Left cardiac atrium (tissue), 4 donors: ENCODE measurements at places on chromosomes 4 and X.

DNA sequence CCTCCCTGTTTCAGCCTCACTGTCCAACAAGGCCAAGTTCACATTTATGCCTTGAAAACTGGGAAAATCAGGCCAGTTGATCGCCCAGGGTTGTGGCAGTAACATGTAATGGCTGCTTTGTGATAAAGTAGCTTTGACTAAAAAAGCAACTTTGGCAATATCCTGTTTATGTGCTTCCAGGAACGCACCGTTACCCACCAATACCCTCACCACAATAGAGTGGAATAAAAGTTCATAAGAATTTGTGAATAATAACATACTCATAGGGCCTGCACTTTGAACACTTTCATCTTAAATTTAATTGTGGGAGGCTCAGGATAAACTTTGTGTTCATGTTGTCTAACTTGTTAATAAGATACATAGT, 80.7 kb upstream of the MAML3 start:
- DNase-seq: no peak

- no peak for DNase-seq
Observed at GRCh38 chr4:120692964-120693363, 229.6 kb downstream of the PRDM5 start.

- DNase-seq: no peak
Observed at GRCh38 chrX:28058901-28059300, 77.7 kb upstream of the DCAF8L1 start.

GRCh38 chr4:108035691-108036090, 46.0 kb downstream of the HADH start:
- no peak for DNase-seq

- DNase-seq: no peak
Observed at GRCh38 chrX:123698979-123699520, 33.8 kb downstream of the THOC2 start.

DNA sequence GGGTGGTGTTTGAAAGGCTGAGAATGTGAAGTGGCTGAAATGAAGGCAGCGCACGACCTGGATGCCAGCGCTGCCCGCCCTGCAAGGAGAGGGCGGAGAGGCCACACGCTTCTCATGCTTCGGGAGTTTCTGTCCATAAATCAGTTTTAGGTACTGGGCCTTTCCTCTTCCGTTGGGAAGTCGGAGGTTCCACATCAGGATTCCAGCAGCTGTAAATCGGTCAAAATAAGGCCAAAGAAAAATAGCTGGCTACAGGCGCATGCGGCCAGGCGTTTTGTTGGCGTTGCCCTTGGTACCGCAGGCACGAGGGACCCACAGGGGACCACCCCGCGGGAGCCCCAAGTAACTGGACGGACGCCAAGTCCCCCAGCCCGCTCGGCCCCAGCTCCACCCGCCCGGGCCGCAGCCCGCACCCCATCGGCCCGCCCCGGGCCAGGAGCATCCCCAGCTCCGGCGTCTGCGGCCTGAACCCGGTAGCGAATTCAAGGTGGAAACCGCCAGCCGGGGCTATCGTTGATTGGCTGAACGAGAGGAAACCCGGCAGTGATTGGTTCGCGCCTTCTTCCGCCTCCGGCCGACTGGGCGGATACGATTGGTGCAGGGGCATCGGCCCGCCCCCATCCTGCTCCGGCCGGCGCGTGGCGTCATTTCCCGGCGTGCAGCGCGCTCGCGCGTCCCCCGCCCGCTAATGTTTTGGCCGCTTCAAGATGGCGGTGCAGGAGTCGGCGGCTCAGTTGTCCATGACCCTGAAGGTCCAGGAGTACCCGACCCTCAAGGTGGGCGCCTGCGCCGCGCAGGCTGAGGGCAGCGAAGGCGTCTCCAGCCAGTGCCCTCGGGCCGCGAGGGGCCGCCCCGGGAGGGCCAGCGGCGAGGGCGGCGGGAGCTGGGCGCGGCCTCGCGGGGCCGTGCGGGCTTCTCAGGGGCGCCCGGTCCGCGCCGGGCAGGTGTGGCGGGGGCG, at the start of gene MAEA:
Gene MAEA (plus strand): TSS at position 685 of the 958 bp plus-strand sequence. CDS start 23 bp downstream, at position 708.
- peak; percentile 98 for DNase-seq

DNA sequence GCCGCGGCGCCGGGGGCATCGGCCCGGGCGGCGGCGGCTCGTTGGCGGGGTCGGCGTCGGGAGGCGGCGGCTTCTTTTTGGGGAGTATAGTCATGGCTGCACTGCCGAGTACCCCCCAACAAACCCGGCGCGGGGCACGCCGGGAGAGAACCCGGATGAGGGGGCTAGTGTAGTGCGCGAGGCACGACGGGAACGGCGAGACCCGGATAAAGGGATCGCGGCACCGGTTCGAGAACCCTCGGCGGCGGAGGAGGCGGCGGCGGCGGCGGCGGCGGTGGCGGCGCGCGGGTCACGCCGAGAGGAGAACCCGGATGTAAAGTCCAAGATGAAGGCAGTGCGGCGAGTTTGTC, at the start of gene OTUD5:
Gene OTUD5 (minus strand): TSS at position 131 of the 350 bp plus-strand sequence. CDS start 37 bp downstream, at position 94.
- DNase-seq: peak; percentile 69

- no peak for DNase-seq
Observed at GRCh38 chrX:38552721-38553120, 8.6 kb upstream of the TSPAN7 start.

DNA sequence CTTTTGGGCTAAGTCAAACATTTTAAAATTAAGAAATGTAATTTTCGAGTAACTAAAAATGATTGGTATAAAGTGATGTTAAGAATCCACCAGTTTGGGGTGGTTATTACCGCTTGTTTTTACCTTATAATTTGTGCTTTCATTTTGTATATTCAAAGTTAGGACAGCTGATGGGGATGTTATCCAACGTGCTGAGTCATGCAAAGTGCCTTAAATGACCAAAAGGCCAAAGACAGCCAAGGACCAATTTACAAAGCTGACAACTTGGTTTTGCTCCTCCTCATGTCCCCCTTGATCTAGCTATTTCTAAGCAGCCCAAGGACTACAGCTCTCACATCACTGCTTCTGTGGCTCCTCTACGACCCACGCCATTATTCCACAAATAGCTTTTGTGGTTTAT, 181.4 kb upstream of the PCDH7 start:
- no peak for DNase-seq

DNA sequence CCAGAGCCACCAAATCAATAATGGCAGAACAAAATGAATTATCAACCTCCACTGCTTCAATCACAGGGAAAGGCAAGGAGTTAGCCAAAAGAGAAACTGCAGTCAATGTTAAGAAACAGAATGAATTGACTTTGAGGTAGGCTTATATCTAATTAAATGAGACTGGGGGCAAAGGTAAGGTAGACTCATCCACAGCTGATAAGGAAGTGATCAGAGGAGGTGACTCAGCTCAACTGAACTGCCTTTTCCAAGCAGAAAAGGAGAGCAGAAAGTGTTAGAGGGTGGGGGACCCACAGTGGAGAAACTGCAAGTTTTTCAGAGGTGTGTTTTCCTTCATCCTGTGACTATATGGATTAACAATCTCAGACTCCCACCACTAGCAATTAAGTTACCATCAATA, 345.8 kb upstream of the PPARGC1A start:
- no peak for DNase-seq

DNA sequence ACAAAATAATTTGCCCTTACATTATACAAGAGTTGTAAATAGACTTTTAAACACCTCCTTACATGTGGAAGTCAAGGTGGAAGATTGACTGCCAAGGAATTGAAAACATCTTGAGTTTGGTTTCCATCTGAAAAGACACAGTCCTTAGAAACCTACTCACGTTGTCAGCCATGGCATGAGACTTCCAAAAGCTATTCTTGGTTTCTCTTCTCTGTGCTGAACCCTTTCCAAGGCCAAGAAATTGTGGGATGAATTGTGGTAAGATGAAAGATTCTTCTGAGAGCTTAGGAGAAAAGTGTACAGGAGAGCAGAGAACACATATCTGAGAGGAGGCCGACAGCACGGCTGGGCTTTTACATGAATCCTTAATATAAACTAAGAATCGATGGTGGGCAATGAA, 370.0 kb downstream of the FBXW7 start:
- DNase-seq: no peak

DNA sequence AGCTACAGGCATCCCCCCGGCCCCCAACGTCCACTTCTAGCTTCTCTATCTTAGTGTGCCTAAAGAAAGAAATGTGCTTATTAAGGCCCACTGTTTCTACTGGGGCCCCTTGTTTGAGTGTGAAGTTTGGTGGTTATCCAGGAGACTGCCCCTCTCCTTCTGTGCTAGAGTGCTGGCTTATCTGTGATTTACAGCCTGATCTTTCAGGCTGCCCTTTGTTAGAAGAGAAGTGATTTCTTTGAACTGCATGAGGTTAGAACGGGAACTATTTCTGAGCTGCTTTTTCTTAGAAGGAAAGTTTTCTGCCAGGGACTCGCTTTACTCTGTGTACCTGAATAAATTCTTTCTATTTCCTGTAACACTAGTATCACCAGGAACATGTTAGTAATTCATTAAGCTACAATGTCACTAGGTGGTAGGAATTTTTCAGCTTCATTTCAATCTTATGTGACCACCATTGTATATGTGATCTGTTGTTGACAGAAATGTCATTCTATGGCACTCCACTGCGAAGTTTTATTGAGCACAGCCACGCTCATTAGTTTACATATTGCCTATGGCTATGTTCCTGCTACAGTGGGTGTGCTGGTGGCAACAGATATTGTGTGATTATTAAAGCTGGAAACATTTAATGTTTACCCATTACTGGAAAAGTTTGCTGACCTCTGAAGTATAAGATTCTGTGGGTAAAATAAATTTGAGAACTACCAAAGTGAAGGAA, 193.8 kb upstream of the CXorf51B start:
- no peak for DNase-seq

DNA sequence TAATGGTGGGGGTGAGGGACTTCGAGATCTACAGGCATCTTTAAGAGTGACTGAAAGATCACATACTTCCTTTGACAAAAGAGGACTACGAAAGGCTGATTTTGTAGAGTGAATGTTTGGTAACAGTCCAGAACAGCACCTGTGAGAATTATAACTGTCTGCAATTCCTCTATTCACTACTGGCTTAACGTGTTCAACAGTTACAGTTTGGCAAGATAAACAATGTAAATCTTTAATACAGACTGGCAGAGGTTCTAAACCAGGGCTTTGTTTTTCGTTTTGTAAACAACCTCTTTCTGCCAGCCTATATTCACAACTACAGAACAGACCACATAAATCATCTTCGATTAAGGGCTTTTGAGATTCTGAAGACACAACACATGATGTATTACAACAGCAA, 66.9 kb downstream of the NCAPG start:
- no peak for DNase-seq

- DNase-seq: no peak
Observed at GRCh38 chr4:89290727-89291516, 16.7 kb downstream of the GPRIN3 start.

GRCh38 chrX:69177511-69178162, 12.4 kb upstream of the PJA1 start:
- no peak for DNase-seq

GRCh38 chr4:60020389-60020788, 1179.7 kb upstream of the ADGRL3 start:
- DNase-seq: no peak

DNA sequence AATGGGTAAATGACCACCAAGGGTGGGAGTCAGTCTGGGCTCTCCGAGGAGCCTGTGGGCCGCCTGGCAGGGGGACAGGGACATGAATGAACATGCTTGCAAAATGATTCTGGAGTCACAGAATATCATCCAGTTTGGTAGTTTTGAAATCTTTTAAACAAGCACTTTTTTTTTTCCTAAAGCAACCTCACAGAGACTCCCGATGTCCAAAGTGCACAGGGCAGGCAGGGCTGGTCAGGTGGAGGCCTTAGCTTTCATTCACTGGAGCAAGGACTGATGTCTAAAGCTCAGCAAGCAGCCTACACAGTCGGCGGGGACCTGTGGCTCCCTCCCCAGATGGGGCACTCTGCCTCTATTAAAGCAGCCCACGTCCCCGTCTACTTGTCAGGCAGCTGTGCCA, 402.9 kb downstream of the PPP1R2C start:
- no peak for DNase-seq

DNA sequence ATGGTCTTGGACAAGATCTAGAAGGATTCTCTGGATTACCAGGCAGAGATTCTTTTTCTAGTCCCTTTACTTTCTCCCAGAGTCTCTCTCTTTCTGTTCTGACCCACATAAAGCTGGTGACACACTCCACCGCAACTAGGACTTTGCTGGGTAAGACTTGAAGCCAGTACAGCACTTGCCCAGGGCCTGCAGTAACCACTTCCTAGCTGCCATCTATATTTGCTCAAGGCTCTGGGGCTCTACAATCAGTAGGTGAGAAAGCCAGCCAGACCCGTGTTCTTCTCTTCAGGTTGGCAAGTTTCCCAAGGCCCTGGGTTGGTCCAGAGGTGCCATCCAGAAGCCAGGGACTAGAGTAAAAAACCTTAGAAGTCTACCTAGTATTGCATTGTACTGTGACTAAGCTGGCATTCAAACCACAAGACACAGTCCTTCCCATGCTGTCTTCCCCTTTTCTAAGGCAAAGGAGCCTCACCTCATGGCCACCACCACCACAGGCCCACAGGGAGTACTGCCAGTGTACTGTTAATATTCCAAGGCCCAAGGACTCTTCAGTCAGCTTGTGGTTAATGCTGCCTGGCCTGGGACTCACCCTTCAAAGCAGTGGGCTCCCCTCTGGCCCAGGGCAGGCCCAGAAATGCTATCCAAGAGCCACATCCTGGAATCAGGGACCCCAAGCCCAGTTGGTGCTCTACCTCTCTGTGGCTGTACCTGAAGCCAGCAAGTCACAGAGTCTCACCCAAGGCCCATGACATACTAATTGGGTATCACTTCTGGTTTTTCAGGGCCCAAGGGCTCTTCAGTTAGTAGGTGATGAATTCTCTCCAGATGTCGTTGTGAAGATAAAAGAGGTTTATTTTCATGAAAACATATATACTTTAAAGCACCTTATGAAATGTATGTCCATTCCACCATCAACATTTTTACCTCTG, 54.7 kb downstream of the CD38 start:
- DNase-seq: no peak

GRCh38 chr4:66489370-66489769, 819.1 kb upstream of the EPHA5 start:
- no peak for DNase-seq

DNA sequence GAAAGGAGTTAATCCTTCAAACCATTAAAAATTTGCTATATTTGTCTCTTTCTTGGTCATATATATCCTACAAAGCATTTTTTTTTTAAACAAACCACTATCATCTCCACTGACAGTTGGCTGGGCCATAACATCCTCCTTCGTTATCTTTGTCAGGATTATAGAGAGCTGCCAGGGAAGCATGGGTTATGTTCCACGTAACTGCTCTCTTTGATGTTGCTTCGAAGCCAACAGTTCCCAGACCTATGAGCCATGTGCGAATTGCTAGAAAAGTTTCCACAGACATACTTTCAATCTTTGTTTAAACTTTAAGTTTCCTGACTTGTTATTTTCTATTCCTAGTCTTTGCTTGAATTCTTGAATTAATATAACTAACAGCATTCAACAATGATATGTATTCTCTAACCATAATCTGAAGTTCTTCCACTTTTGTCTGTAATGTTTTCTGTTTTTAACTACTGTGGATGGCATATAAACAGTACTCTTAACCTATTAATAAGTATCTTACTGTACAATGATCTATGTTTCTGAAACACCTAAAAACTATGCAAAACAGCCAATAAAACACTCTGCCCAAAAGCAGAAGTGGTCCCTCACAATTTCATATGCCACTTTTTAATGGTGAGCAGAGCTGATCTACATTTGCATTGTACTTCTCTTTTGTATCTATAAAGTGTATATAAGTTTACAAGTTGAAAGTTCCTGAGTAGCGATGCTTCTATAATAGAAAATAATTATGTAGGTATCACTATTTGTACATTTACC, 37.9 kb downstream of the EREG start:
- DNase-seq: no peak

- DNase-seq: no peak
Observed at GRCh38 chr4:147723326-147723725, 8.6 kb upstream of the ARHGAP10 start.

- no peak for DNase-seq
Observed at GRCh38 chr4:53865054-53865453, 199.4 kb downstream of the CHIC2 start.

GRCh38 chr4:153798420-153798819, 9.5 kb upstream of the SFRP2 start:
- no peak for DNase-seq
